Stimulated activated CD4-positive, alpha-beta T cell treated with anti-CD3 and anti-CD28 coated beads, Interleukin-1b, Interleukin-23, amount 100 ng/mL, for 1 hour (primary cell): ENCODE measurements at places on chromosomes 3 and 15.

GRCh38 chr15:84731774-84732173 lies 15.8 kb upstream of the SEC11A start:
- DNase-seq: no peak

- no peak for DNase-seq
Measured at GRCh38 chr3:133394561-133395311, 5.1 kb upstream of the BFSP2 start.

GRCh38 chr3:45642731-45643152 lies 46.5 kb upstream of the SACM1L start:
- no peak for DNase-seq

GRCh38 chr3:113231827-113232253 lies 20.5 kb downstream of the BOC start:
- DNase-seq: no peak

DNA sequence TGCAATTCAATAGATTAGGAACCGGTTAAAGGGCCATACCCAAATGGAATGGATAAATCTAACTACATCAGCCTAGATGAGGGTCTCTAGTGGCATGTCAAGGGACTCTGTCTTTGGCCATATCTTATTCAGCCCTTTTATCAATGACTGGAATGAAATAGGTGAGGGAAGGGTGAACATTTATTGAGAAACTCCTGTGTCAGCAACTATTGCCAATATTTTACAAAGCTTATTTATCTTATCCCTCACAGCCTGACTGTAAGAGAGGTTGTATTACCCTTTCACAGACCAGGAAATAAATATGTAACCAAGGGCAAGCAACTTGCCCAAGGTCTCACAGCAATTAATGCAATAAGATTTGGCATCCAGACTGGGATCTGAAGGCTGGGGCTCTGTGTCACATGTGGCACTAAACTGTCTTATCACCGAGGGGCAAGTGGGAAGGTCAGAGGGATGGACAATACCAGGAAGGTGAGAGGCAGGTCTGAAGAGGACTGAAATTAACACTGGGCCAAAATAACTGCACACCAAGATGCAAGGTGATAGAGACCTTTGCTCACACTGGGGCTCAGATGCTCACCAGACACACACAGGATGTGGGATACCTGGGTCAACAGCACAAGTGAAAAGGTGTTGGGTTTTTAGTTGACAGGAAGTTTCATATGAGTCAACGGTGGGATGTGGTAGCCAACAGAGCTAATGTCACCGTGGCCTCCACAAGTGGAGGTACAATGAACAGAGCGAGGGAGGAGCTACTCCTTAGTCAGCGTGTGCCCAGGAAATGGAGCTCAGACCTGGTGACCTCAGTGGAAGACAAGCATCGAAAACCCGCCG lies 261.3 kb downstream of the RPLP1 start:
- no peak for DNase-seq

GRCh38 chr3:161265916-161266571 lies 44.9 kb downstream of the NMD3 start:
- no peak for DNase-seq

GRCh38 chr3:141050576-141051442 lies at the start of gene SPSB4:
Gene SPSB4 (plus strand): TSS chr3:141051347. CDS start chr3:141066105, 14,758 bp downstream.
- DNase-seq: no peak

DNA sequence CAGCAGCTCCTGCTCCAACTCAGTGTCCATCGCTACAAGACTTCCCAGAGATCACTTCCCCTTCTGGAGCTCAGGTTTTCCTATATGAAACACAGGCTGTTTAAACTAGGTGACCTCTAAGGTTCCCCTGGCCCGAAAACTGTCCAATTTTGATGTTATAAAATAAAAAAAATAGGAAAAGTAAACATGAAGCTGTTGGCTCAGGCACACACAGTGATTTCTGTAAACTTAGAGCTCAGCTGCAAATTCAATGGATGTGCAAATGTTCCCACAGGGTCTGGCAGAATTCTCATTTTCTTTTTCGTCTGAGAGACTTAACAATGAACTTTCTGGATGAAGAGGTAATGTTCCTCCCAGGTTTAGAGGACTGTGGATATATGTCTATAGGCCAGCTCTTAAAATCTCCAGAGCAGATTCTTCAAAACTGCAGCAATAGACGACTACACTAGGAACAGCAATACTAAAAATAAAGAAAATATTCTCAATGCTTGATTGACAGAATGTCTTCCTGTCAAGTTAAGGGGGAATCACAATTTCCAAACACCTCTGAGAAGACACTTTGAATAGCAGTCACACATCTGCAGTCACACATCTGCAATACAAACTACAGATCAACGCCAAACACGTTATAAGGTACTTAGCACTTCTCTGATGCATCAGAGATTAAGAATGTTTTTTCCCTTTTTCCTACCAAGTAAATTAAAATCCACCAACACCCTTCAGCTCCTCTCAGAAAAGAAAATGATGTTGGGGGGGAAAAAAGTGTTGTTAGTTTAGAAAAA lies 2.8 kb downstream of the NUP210 start:
- no peak for DNase-seq
